H4 (cell line): ENCODE measurements at places on chromosomes 5 and 9.

GRCh38 chr9:122252796-122253195, 11.8 kb downstream of the RBM18 start:
- DNase-seq: no peak

GRCh38 chr5:179836225-179837019, 15.7 kb downstream of the SQSTM1 start:
- DNase-seq: peak; percentile 73

DNA sequence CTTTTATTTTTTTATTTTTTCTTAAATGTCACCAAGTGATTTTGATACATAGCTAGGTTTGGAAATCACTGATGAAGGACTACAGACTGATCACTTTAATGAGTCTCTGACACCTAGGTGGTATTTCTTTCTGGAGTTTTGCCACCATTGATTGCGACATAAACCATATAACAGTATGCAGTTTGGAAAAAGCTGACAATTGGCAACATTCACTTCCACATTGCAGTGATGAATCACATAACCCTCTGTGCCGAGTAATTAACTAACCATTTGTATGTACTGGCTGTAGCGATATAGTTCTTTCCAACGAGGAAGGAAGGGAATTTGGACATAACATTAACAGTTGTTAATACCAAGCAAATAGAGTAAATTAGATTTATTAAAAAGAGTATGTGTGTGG, 222.9 kb upstream of the EFNA5 start:
- peak; percentile 47 for DNase-seq

DNA sequence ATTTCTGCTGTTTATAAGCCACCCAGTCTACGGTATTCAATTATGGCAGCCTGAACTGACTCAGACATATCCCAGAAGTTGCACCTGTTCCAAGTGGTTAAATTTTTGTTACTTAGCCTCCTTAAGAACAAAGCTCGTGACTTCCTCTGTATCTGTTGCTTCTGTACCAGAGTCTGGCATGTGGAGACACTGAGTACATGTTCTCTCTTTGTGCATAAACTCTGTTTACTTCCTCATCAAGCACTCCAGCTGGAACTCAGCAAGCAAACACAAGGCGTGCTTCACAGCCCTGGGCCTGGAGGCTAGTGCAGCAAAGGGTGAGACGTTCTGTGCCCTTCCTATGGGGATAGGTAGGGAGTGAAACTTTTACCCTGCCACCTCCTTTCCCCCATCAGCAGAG, 19.0 kb downstream of the C9orf152 start:
- DNase-seq: no peak

GRCh38 chr9:133582501-133583045, 26.6 kb downstream of the FAM163B start:
- no peak for DNase-seq

GRCh38 chr9:72041775-72042194, 18.6 kb downstream of the C9orf57 start:
- peak; percentile 84 for DNase-seq

DNA sequence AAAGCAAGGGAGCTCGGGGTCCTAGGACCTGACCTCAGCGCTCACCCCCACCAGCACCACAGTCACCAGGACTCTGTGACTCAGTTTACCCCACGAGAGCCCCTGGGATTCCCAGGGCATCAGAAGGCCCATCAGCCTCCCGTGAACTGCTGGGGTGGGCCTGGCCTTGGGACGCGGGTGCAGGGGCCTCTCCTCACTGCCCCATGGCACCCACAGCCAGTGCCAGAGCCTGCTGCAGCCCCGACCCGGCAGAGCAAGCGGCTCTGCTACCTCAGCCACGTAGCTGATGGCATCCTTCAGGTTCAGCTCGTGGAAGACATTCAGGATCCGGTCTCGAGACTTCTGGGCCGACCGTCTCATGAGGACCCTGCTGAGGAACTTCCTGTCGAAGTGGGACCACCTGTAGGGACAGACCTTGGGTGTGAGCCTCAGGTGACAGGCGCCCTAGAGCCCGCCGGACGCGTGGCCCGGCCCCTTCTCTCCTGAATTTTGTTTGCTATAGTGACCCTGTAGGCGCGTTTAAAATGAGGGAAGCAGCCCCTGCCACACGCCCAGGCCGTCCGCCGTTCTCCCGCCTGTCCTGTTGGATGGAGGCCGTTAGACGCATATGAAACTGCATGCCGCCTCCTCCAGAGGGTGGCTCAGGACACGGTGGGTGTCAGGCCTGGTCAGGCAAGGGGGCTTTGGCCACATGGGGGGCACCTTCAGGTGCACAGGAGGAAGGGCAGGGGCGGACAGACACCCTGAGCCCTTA, 36.8 kb downstream of the EXOC3 start:
- DNase-seq: no peak

- DNase-seq: no peak
These were observed 49.5 kb upstream of the MCCC2 start for GRCh38 chr5:71537687-71538086.

DNA sequence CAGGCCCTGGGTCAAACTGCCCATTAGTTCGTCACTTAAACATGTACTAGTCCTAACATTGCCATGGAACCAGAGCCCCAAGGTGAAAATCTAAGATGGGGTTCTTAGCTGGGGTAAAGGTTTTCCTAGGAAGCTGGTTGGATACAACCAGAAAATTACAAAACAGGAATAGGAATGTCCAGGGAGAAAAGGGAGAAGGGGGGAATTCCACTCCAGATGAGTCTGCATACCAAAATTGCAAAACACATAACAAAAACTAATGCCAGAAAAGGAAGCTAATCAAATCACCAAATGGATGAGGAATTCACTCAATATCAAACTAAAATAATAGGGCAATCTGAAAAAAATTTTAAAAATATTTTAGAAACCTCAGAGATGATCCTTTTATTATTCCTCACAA, 396.2 kb downstream of the EFNA5 start:
- DNase-seq: no peak

DNA sequence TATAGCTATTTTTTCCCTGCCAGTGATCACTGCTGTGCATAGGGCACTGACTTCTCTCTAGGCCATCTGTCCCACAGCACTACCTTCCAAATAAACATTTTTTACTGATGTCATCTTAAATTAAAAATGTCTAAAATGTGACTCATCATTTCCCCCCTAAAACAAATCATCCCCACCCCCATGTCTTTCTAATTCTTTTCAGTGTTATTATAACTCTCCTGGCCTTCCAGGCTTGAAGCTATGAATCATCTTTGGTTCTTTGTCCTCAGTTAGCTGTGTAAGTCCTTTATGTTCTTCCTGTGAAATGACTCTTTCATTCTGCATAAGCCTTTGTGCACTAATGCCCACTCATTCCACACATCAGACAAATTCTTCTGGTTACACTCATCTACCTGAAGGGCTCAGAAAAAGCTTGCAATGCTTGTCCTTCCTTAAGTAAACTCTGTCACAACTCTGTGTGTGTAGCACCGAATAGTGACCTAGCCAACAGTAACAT, 78.1 kb downstream of the CFAP95 start:
- peak; percentile 69 for DNase-seq

DNA sequence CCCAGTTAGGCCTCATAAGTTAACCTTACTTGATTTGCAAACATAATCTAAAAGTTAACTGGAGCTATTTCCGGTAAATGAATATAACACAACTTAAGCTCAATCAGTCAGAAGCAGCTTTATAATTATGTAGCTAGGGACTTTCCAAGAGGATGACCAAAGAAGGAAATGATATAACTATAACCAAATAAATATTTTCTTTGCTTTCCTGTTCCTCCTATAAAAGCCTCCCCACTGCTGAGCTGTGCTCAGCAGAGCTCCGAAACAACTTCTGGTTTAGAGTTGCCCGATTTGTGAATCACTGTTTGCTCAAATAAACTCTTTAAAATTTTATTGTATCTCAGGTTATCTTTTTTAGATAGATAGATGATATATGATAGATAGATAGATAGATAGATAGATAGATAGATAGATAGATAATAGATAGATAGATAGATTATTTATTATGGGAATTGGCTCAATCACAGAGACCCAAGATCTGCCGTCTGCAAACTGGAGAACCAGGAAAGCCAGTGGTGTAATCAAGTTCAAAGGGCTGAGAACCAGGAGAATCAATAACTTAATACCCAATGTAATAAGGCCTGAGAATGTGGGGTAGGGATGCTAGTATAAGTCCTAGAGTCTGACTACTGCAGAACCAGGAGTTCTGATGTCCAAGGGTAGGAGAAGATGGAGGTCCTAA, 19.3 kb upstream of the TMEM161B start:
- DNase-seq: no peak

DNA sequence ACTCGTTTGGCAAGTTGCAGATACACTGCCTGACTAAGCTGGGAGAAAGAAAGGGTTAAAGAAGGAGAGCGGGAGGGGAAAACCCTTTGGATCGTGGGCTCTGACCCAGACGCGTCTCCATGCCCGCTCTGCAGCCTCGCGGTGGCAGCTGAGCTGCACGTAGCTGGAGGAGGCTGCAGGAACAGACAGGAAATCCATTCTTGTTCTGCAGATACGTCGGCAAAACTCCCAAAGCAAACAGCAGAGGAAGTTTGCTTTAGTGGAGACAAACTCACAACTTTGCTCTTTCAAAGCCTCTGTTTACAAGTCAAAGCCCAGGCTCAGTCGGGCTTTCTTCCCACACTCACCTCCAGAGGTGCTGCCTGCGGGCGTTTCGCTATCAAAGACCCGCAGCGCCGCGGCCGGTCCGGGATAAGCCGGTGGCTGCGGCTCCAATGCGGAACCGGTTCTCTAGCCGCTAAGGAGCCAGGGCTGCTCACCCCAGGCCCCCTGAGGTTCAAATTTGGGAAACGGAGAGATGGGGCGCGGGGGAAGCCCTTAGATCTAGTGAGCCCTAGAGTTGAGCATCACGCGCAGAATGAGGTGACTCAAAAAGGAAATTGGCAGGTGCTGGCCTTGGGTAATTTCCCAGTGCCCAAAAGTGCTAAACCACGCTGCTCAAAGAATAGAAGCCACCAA, 60.7 kb downstream of the MAT2B start:
- DNase-seq: peak; percentile 11

DNA sequence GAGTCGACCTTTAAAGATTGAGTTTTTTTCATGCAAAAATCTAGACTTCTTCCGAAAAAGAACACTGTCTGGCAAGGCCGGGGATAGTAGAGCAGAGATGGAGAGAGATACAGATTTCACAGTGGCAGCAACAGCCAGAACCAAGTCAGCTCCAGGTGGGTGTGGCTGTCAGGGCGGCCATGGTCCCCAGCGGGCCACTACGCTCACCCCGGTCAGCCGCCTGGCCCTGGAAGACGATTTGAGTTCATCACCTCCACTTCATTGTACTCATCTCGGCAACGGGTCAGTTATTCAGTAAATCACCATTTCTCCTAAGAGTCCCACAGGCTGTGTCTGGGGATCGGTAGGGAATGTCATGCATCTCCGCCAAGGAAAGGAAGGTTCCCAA, 53.0 kb downstream of the ZNF354C start:
- DNase-seq: no peak

DNA sequence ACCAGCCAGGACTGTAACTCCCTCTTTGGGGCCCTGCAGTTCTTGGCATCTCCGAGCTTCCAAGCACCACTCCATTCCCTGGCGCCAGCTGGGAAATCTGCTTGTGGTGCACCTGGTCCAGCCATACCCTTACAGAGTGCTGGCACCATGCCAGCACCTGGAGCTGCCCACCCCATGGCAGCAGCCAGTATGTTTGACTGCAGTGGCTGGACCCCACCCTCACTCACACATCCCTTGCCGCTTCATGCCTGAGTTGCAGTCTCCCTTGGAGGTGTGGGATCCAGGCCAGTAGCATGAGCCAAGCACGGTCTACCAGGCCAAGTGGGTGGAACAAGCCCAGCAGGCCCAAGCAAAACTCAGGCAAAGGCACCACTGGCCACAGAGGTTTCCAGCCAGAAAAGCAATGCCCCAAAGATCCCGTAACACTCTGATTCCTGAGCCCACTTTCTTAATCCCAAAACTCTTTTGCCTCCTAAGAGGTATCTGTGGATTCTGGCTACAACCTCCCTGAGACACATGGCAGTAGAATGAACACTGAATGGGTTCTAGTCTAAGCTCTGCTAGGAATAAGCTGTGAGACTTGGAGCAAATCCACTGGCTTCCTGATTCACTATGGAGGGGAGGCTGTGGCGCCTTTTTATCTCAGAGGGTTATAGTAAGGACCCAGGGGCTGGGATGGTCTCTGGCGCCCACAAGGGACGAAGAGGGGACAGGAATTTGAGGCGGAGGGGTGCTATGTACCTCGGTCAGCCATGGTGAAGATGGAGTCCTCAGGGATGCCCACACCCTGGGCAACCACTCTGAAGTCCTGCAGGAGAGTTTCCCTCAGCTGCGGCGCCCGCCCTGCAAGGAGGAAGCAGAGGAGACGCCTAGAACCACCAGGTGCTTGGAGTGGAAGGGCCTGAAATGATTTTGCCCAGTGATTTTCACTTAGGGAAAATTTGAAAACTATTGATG, 5.6 kb downstream of the AMBP start:
- DNase-seq: no peak

- peak; percentile 11 for DNase-seq
These were observed 275.0 kb downstream of the PLK2 start for GRCh38 chr5:58184910-58185309.

GRCh38 chr9:14209399-14210345, 104.3 kb downstream of the NFIB start:
- DNase-seq: peak; percentile 34

- DNase-seq: no peak
These were observed 939.4 kb upstream of the DMAC1 start for GRCh38 chr9:8738945-8739344.

DNA sequence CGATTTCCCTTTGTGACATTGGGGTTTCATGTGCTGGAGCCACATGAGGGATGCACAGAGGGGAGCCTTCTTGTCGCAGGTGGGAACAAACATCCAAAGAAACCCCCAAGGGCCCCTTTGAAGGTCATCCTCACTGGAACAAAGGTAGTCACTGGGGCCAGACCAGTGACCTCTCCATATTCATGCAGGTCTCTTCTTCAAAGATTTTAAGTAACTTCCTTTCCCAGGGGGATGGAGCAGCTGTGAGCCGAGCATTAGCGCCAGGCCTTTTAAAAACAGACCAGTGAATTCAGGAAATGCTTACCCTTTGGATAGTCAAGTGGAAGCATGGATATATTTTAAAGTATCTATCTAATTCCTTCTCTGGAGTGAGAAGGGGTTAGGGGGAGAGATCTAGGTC, 33.0 kb downstream of the DAPK1 start:
- no peak for DNase-seq

DNA sequence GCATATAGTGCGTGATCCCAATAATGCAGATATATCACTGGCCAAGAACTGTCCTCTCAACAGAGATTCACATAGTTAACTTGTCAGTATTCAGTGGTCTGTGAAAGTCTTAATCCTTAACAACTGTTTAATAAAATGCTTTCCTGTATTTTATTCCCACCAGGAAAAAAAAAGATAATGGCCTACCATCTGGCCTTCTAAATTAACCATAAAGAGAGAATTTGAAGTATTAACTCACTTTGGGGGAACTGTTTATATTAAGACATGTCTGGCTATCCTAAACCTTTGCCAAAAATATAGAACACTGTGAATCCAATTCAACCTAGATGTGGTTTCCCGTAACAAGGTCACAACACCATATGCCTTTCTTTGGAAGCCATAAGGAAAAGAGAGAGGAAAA, 818 bp upstream of the FREM1 start:
- DNase-seq: no peak

GRCh38 chr5:83864652-83865051, 144.0 kb upstream of the HAPLN1 start:
- DNase-seq: no peak

- no peak for DNase-seq
These were observed 14.8 kb downstream of the MVB12B start for GRCh38 chr9:126341426-126341825.
